NCI-H1105 (cell line): ENCODE measurements at places on chromosomes 1 and 21.

DNA sequence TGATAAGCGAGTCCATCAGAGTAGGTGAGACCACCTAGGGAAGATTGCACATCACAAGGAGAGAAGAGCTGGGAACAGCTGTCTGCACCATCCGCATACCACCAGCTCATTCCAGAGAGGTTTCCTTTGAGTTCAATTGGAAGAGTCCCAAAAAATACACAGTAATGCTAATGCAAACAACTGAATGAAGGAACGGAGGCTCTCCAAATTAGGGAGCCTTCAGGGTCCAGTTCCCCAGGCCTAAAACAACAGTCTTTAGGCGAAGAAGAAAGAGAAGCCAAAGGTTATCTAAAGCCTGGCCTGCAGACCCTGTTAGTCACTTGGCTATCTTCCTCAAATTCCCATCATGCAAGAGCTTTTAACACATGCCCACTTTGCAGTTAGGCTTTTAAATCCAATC lies 246.4 kb downstream of the PBX1 start:
- DNase-seq = no peak

- no peak for DNase-seq
Measured at GRCh38 chr1:102071451-102071850, 74.7 kb upstream of the OLFM3 start.

DNA sequence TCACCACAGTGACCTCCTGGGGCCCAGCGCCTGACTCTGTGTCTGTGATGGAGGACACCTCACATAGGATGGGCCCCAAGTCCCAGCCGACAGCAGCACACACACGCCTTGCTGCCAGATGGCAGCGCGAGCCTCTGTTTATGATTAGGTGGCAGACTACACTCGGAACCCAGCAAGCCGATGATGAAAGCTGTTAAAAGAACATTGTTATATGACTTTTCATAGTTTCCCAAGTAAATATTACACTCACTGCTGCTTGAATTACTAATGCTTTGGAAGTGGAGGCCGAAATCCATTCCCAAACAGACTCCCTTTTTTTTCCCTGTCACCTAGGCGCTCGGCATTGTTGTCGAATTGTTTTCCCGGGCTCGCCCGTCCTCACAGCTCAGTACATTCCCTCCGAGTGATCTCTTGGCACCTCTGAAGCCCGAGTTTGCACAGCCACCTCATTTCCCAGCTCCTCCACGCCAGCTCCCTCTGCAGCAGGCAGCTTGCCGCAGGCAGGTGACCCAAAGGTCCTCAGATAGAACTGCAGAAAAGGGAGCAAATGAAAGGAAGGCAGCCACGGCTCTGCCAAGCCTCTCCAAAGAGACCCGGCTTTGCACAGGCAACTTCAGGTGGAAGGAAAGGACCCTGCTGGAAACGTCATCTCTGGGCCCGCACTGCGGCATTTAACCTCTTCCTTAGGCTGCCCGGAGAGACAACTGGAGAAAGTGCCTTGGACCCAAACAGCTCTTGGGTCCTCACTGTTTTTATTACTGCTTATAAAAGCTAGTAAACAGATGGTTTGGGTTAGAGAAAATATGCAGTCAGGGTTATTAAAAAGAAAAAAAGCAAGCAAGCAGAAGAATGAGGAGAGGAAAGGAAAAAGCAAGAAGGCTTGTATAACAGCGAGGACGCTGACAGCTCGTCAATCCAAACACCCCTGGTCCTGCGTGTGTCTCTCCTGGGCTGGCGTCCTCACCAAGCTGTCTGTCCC lies 72.2 kb upstream of the SLC25A33 start:
- DNase-seq = no peak

GRCh38 chr1:116911188-116911553 lies 1.5 kb downstream of the PTGFRN start:
- DNase-seq = no peak

GRCh38 chr21:46000182-46000730 lies 18.7 kb downstream of the COL6A1 start:
- no peak for DNase-seq

DNA sequence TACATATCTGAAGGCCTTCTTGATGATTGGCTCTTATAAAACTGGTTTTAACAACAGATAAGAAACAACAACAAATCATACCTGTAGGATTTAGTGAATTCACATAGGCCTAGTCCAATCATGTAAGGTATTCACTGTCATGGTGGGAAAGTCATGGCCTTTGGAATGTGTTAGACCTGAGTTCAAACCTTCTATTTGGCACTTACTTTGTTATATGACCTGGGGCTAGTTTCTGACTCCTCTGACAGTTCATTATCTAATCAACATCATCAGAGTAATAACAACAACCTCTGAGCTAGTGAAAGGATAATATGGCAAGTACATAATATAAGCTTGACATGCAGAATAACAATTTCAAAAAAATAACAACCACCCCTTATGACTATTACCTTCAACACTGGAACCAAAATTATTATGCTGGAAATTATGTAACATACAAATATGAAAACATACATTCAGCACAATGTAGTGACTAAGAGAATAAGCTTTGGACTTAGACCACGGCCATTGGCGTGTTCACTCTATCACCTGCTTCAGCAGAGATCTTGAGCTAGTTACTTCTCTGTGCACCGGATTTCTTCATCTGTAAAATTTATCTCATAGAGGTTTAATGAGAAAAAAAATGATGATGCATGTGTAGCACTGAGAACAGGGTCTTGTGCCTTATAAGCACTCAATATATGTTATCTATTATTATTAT lies 597.6 kb downstream of the LMO4 start:
- DNase-seq = no peak

GRCh38 chr1:212291505-212292134 lies 6.4 kb downstream of the PPP2R5A start:
- DNase-seq = peak; percentile 88

DNA sequence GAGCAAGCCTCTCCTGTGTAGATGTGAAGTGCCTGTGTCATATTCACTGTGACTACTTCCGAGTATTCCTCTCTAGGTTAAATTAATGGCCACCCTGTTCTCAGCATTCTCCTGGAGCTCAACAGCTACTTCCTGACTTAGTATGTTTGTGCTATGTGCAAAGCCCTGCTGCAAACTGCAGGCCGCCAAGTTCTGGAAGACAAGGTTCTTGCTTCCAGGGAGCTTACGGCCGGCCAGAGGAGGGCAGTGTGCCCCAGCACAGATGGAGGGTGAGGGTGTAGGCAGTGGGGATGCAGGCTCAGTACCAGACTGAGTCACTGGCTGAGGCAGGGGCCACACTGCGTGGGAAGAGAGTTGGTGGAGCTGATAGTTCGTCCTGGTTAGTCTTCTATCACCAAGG lies 43.2 kb downstream of the ELK4 start:
- DNase-seq = no peak

- DNase-seq = no peak
Measured at GRCh38 chr1:162663589-162664106, 31.4 kb downstream of the DDR2 start.

GRCh38 chr1:182264185-182264584 lies 127.4 kb downstream of the GLUL start:
- no peak for DNase-seq

DNA sequence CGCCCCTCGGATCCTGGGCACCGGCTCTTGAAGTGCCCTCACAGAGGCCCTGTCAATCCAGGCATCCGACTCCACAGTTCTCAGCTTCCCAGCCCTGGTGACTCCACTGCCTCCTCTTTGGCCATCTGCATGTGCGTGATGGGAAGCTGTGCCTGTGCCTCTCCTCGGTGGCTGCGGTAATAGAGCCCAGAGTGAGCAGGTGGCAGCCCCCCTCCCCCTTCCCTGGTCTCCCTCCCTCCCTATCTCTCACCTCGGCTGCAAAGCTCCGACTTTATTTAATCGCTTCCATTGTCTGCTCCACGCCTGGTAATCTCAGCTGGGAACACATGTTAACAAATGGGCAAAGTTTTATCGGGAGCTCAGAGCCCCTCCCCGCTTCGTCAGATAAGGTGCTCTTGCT lies 91.9 kb downstream of the IGSF21 start:
- peak; percentile 93 for DNase-seq

- DNase-seq = no peak
Measured at GRCh38 chr1:204409836-204410687, 1.6 kb downstream of the PPP1R15B start.

GRCh38 chr1:38305666-38306065 lies 259.1 kb upstream of the POU3F1 start:
- no peak for DNase-seq

DNA sequence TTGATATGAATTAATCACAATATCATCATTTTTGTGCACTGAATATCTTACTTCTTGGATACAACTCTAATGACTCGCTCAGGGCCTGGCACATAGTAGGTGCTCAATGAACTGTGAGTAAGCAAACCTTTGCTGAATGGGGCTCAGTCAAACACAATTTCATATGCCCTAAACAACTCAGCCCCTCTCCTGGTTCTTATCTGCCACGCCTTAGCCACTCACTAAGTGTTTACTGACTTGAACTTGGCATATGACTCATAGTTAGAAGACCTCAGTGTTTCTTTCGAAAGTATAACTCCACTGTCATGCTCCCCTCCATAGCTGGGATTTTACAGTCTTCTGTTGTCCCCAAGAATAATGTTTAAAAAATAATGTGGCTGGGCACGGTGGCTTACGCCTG lies 4.8 kb upstream of the IFNLR1 start:
- DNase-seq = no peak

DNA sequence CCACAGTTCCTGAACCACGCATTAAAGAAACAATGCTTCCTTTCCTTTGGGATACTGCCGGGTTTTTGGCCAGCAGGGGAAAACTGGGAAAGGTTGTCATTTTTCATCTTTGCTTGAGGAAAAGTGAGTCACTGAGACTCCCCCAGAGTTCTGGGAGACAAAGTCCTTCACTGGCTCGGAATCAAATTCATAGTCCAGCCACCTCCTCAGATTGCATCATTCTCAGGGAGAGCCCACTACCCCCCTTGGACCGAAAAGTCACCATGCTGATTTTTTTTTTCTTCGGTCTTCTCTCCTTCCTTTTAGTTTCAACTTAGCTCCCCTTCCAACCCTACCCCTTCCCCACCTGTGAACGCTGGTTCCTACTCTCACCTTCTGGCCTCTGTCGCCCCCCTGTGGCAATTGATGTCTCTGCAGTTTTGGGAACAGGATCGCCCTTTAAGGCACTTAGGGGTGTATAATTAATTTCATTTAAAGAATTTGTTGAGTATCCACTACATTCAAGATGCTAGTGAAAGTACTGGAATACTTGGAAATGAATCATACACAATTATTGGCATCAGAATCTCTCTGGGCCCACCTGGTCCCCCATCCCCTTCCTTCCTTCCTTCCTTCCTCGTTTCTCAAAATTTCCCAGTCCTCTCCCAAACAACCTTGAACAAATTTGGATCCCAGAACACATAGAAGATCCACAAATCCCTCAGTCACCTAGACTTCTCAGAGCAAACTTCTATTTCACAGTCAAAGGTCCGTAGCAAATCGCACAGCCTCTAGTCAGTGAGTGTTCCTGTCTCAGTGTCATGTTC lies 6.9 kb downstream of the ACKR1 start:
- peak; percentile 69 for DNase-seq

- no peak for DNase-seq
Measured at GRCh38 chr1:161261261-161262235, 3.0 kb downstream of the PCP4L1 start.

- DNase-seq = no peak
Measured at GRCh38 chr1:8604041-8604945, 213.1 kb downstream of the RERE start.

DNA sequence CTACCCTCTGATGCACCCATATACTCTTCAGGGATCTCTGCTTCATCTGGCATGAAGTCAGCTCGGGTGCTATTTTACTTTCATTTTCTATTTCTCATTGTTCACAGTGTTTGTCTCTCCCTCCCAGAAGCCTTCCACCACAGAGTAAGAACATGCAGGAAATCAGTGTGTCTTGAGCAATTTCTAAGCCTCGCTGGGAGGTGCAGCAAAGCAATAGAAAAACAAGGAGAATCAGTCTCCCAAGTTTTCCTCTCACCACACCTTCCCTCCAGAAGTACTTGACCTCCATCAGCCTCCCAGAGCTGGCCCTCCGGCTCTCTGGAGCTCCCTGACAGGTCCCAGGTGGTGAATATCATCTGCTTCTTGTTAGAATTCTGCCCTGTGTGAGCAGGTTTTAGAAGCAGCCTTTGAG lies 594.7 kb upstream of the CAMK1G start:
- no peak for DNase-seq

DNA sequence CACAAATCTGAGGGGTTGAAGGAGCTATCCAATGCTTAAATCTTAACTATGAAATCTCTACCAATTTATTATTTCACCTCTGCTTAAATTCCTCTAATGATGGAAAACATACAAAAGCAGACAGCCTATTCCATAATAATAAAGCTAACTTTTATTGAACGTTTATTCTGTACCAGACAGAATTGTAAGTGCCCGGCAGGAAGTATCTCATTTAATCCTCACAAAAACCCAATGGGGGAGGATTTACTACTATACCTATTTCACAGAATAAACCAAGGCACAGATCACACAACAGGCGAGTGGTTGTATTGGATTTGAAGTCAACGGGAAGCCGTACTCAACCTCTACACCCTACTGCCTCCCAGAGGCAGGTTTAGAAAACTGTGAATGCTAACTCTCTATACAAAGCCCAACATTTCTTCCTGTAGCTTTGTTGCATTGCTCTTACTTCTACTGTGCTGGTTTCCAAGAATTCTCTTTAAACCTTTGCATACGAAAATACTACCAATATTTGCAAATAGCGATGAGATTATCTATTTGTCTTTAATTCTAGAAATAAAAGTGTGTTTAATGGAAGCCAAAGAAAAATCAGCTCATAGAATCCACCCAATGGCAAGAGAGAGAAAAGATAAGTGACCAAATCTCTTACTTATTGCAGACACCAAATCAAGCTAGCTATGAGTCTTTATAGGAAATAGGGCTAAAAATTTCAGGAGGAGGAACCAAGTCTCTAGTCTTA lies 33.5 kb upstream of the C1orf53 start:
- DNase-seq = peak; percentile 0

GRCh38 chr1:29454616-29455380 lies 218.5 kb downstream of the PTPRU start:
- DNase-seq = no peak

DNA sequence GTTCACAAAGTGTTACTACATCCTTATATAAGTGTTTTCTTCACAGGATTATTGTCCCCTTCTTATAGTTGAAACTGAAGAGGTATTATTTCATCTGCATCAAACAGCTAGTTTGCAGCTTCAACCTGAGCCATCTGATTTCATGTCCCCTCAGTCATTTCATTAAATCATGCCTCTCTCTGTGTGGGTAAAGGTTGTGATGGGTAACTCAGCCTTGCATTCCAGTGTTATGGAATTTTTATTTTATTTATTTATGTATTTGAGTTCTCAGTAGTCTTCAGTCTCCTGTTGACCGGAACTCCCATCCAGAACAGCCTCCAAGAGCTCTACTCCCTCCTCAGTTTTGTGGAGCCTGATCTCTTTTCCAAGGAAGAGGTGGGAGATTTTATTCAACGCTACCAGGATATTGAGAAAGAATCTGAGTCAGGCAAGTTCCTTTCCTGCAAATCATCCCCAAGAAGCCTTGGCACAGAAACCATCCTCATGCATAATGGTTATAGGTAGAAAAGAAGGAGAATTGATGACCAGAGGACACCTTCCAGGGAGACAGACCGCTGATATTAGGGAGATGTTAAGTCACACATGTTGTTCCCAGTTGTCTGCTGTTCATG lies 21.8 kb downstream of the CHD1L start:
- no peak for DNase-seq
